ENCODE measurements at places on chromosomes 1 and 21. TPM values are rescaled to one million over a fixed set of nuclear protein-coding genes. Genes with fewer than 3 reads are reported as not detected.

The NBPF6 gene
- not detected for total RNA-seq

The RIPPLY3 gene
- 0.54 TPM for total RNA-seq

The CD48 gene
- 0.57 TPM for total RNA-seq

GRCh38 chr1:25068829-25069228 is 138.8 kb upstream of the RUNX3 start:
- no peak overlapping the region for H3K4me3 ChIP-seq
- H3K27ac ChIP-seq = no peak overlapping the region
- no peak for DNase-seq
- H3K36me3 ChIP-seq = no peaks in the 10 kb centered on the region

- H3K27me3 ChIP-seq = no peaks in the 10 kb centered on the region
- H3K36me3 ChIP-seq = no peaks in the 10 kb centered on the region
- H3K4me3 ChIP-seq = no peak overlapping the region
- DNase-seq = no peak
- H3K4me1 ChIP-seq = peaks cover 37% of the 10 kb centered on the region
These were observed 3.4 kb upstream of the TMEM222 start for GRCh38 chr1:27318596-27318995.

The AURKAIP1 gene
- 75.5 TPM for total RNA-seq

DNA sequence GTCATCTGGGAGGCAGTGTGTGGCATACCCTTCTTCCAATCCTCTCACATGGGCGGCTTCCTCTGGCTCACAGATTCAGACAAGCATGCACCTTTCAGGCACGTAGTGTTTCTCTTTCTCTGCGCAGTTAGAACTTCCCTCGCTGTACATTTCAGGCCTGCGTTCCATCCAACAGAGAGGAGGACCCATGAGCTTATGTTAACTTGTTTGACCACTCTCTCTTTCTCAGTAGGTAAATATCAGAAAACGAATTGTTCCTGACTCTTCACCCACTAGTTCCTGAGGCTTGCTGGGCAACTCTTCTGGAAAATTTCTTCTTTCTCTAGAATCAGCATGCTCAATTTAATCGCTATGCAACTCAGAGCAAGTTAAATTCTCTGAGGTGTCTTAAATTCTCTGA is 85.5 kb downstream of the DDX20 start:
- no peaks in the 10 kb centered on the region for H3K4me1 ChIP-seq
- H3K36me3 ChIP-seq = no peaks in the 10 kb centered on the region

GRCh38 chr1:95252422-95252821 is 18.4 kb downstream of the RWDD3 start:
- no peaks in the 10 kb centered on the region for H3K27me3 ChIP-seq
- peaks cover 34% of the 10 kb centered on the region for H3K36me3 ChIP-seq
- H3K4me3 ChIP-seq = no peak overlapping the region
- no peak overlapping the region for H3K27ac ChIP-seq

- no peak overlapping the region for H3K4me3 ChIP-seq
- no peak overlapping the region for H3K27ac ChIP-seq
- peaks cover 23% of the 10 kb centered on the region for H3K4me1 ChIP-seq
- no peaks in the 10 kb centered on the region for H3K27me3 ChIP-seq
These were observed 639.7 kb upstream of the USP24 start for GRCh38 chr1:55854911-55855310.

DNA sequence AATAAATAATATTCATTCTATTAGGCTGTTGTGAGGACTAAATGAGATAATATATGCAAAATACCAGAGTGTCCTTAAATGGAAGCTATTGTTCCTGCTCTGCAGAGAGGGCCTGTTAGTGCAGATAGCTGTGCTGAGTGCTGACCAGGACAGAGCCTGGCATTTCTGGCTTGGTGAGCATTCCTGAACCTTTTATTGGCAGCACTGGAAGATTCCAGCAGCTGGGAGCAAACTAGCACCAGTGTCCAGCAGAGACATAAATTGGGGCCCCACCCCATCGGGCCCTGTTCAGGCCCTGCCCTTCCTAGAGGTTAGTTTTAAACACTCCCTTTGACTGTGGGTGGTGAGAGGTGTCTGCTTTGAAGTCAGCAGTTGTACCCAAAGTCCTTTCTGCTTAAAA is 85.9 kb upstream of the GADD45A start:
- no peak overlapping the region for H3K27ac ChIP-seq
- DNase-seq = no peak
- no peak overlapping the region for H3K4me3 ChIP-seq
- no peaks in the 10 kb centered on the region for H3K27me3 ChIP-seq

DNA sequence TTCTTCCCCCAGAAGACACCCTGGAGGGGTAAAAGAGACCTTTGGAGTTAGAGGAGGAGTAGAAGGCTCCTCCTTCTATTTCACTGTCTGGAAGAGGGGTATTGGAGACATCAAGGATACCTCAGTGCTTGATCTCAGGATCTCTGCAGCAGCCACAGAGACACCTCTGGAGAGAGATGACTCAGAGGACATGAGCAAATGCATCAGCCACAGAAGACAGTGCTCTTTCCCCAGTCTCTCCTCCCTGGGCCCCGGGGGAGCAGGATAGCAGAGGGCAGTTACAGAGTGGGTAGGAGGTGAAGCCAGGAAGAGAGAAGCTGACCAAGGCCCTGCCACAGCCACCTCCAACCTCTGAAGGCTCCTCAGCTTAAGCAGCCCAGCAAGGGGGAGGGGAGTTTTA is 15.3 kb upstream of the TEDDM1 start:
- H3K27me3 ChIP-seq = peaks cover 7% of the 10 kb centered on the region
- no peaks in the 10 kb centered on the region for H3K36me3 ChIP-seq
- peaks cover 10% of the 10 kb centered on the region for H3K4me1 ChIP-seq
- H3K4me3 ChIP-seq = no peak overlapping the region
- no peak overlapping the region for H3K27ac ChIP-seq
- no peak for DNase-seq

The OR2T11 gene
- not detected for total RNA-seq

GRCh38 chr1:201649761-201650622 is 111.1 kb downstream of the NAV1 start:
- no peaks in the 10 kb centered on the region for H3K36me3 ChIP-seq
- peaks cover 22% of the 10 kb centered on the region for H3K27me3 ChIP-seq
- peak; percentile 63 for DNase-seq
- peak overlapping the region; percentile 86 for H3K4me3 ChIP-seq
- peaks cover 55% of the 10 kb centered on the region for H3K4me1 ChIP-seq

Measured in mesothelial cell of epicardium (in vitro differentiated cells).